ENCODE measurements at places on chromosomes 6 and 20.

DNA sequence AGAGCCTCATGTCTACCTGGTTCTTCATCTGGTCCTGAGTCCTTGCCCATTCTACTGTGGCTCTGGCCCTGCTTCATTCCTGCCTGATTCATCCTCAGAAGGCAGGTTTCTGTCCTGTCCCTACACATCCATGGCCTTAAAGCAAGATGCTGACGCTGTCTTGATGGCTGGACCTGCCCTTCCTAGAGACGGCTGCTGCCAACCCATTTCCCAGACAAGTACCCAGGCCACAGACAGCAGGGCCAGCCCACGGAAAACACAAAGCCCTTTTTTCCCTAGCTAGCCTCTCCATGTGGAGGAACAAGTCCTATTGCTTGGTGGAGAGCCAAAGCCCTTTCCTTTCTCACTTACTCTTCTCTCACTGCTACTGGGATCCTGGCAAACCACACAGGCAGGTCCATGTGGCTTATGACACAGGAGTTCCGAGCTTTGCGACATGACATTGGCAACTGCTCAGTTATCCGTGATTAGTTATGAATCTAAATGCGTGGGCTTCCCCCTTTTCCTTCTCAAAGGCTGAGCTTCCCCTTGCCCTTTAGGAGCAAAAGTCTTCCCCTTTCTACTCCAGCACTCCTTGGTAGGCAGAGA is 72.9 kb downstream of the SLC22A3 start:
- DNase-seq = no peak

GRCh38 chr6:130811932-130812331 is 15.3 kb upstream of the SMLR1 start:
- no peak for DNase-seq

- no peak for DNase-seq
Observed at GRCh38 chr6:164023535-164023934, 609.0 kb downstream of the QKI start.

DNA sequence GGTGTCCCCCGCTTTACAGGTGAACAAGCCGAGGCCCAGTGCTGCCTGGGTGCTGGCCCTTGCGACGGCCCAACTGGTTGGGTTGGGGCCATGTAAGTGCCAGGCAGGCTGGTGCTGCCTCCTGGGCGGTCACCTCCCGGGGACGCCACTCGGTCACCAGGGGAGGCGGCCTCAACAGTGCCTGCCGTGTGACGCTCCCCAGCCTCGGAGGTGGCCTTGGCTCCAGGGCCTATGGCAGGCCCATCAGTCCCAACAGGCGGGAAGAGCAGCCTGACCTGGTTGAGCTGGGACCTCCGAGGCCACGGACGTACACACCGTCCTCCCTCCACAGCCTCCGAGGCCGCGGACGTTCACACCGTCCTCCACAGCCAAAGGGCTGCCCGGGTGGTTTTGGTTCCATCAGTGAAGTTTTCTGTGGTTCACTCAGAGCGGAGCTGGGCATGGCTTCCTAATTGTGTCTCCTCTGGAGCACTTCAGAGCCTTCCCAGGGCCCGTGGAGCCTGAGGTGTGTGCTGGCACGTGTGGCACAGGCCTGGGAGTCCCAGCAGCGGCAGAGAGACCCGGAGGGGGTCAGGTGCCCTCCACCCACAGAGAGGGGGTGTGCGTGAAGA is 19.3 kb upstream of the SLCO4A1 start:
- no peak for DNase-seq

- DNase-seq = no peak
Observed at GRCh38 chr6:93731306-93731705, 311.9 kb upstream of the EPHA7 start.

GRCh38 chr6:122412001-122412400 is 12.5 kb downstream of the HSF2 start:
- DNase-seq = no peak

DNA sequence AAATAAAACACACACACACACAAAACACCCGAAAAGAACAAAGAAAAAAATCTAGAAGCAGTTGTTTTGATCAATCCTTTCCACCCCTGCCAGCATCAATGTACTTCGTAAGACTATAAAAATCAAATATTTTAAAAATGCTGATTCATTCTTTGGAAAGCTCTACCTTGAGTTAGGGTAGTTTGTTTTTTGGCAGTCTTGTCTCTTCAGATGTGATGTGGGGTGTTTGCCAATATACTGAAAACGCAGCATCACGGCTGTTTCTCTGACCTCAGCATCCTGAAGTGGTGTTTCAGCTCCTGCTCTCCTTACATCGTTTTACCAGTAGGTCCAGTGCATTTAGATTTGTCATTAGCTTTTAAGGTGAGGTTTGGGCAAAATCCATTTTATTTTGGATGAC is 526.0 kb downstream of the UTRN start:
- no peak for DNase-seq

- no peak for DNase-seq
Observed at GRCh38 chr6:37698264-37699137, 818 bp upstream of the MDGA1 start.

DNA sequence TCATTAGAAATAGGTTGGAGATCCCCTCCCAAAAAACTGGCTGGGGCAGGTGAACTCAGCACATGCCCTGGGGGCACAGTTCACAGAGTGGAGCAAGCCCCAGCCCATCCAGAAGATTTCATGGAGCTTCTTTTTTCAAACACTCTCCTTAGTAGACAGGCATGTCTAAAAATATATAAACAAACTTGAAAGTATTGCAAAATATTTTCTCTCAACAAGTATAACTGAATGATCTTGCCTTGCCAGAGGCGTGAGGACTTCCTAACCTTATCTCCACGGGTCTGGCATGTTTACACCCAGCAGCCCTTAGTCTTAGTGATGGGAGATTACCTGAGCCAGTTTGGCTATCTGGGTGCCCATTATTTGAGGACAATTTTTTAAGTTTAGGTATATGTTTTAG is 107.1 kb downstream of the QRSL1 start:
- DNase-seq = no peak

DNA sequence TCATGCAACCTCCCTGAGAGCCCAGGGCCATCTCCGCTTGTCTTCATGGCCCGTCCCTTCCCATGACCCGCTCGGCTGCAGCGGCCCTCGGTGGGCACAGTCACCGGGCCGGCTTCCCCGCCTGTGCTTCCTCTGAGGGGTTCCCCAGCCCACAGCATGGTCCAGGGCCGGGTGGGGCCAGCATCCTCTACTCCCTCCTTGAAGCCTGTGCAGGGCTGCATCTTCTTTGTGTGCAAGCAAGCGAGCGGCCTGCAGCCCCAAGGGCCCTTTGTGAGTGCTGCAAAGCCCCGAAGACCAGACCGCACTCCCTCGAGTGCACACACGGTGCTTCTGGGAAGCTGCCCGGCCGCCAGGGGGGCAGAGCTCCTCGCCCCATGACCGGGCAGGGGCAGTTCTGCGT is 265.8 kb downstream of the TAF4 start:
- no peak for DNase-seq

GRCh38 chr6:40334496-40335270 is 252.5 kb downstream of the LRFN2 start:
- DNase-seq = no peak

DNA sequence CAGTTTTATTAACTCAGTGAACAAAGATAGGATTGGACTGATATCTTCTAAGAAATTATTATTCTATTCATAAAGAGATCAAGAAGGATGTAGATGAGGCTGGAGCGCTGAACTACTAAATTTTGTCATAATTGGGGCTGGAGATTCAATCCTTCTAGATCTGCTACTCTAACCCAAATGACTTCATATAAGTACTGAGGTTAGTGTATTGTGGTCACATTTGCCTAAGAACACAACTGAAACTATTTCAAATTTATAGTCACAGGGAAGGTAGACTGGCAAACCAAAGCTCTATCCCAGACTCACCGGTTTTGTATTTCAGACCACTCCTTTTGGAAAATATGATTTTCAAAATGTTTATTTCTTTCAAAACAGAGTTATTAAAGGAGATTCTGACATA is 96.7 kb downstream of the BMP5 start:
- no peak for DNase-seq
